ENCODE measurements at places on chromosomes 6 and 20.

GRCh38 chr6:17456711-17457110, 63.3 kb downstream of the CAP2 start:
- DNase-seq: no peak

- no peak for DNase-seq
Observed at GRCh38 chr20:38674092-38674764, 50.1 kb upstream of the SLC32A1 start.

DNA sequence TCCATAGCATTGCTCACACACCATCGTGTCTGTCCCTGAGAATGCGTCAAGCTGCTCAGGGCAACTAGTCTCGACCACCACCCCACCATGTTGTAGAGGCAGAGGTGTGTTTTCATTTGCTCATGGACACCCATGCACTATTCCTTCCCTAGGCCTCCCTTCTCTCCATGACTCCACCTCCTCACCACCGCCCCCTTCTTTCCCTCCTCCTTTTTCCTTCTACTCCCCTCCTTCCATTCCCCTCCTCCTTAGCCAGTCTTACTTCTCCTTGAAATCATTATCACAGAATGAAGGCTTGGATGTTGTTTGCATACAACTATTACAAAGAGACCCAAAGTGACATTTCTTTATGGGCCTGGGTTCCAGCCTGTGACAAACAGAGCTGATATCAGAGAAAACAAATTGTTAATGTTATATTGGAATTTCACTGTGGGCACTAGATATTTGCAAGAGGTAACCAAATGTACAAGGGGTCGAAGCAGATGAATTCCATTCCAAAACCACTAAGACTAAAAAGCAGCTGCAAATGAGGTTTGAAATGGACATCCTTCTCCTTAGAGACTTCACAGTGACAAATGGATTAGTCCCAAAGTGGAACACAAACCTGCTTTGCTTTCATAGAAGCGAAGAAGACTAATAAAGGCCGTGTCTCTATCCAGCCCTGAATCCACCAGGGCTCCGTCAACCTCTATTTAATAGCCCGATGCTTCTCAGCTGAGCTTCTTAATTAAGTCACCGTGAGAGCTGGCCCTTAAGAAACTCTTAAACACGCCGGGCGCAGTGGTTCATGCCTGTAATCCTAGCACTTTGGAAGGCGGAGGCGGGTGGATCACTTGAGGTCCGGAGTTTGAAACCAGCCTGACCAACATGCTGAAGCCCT, 275.8 kb upstream of the SULF2 start:
- DNase-seq: no peak

- no peak for DNase-seq
Observed at GRCh38 chr20:33175123-33175522, 7.2 kb downstream of the BPIFA2 start.
